ENCODE measurements at places on chromosomes 2 and 18. TPM values are rescaled to one million over a fixed set of nuclear protein-coding genes. Genes with fewer than 3 reads are reported as not detected.

GRCh38 chr2:138236142-138236541, 265.4 kb upstream of the SPOPL start:
- DNase-seq = no peak

CTDSP1 gene
- 45.7 TPM for total RNA-seq

DNA sequence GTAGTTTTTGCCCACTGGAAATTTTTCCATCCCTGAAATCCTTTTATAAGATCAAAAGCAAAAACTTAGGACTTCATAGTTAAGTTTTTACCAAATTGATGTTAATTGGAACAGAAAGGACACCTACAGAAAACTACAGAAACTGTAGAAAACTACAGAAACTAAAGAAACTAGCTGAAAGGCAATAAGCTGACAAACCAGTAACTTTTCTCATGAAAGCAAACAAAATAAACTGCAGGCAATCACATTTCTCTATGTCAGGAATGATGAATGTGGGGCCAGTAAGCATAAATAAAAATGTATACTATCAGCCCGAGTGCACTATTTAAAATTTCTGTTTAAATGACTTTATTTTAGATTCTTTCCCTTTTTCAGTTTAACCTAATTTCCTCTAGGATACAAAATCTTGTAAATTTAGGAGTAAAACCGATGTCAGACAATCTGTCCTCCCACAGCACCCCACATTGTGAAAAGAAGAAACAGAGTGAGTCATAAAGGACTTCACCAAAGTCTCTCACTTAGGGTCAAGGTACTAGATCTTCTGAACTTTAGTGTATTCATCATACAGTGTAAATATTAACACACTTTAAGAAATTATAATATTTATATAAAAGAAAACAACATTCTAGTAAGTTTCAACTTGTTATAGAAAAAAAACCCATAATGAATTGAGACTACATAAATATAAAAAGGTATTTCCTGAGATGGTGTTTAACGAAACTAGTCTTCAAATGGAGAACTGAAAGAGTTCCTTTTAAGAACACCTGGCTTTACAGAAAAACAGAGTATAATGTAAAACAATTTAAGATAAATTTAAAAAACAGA, 46.6 kb downstream of the USP40 start:
- no peak for DNase-seq

- no peak for DNase-seq
Observed at GRCh38 chr2:58476556-58476955, 235.4 kb upstream of the FANCL start.

GRCh38 chr18:1779587-1779986, 791.7 kb downstream of the METTL4 start:
- no peak for DNase-seq

GRCh38 chr2:219630770-219631405, 3.5 kb downstream of the SLC4A3 start:
- no peak for DNase-seq

DNA sequence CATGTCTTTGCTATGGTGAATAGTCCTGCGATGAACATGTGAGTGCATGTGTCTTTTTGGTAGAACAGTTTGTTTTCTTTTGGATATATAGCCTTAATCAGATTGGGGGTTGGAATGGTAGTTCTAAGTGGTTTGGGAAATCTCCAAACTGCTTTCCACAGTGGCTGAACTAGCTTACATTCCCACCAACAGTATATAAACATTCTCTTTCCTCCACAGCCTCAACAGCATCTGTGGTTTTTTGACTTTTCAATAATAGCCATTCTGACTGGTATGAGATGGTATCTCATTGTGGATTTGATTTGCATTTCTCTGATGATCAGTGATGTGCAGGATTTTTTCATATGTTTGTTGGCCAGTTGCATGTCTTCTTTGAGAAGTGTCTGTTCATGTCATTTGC, 112.2 kb upstream of the SESTD1 start:
- peak; percentile 72 for DNase-seq

DNA sequence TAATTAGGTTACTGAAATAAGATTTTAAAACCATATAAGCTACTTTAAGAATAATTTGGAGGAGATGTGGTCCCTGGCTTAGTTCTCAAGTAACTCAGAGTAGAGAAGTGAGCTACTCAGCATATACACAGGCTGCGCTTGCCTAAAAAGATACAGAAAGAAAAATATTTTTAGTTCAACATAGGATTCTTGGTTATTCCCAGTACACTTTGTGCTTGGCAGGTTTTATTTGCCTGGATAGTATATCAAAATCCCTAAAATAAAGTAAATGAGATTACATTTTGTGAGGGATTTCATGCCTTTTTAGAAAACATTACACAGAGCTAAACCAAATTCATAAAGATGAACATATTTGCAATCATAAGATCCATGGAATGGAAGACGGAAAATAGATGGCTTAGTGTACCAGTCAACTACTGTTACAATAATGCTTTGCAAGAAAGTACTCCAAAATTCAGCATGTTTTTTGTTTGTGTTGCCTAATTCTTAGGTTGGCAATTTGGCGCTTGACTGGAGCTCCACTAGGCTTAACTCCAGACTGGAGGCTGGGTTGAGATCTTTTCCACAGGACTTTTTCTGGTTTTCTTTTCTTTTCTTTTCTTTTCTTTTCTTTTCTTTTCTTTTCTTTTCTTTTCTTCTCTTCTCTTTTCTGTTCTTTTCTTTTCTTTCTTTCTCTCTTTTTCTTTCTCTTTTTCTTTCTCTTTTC, 600.5 kb upstream of the SYT4 start:
- DNase-seq = no peak

GRCh38 chr2:207663870-207664545, 38.8 kb upstream of the METTL21A start:
- no peak for DNase-seq

ELOA2 gene
- total RNA-seq = not detected

GRCh38 chr2:20573620-20574422, 77.1 kb downstream of the HS1BP3 start:
- no peak for DNase-seq

DNA sequence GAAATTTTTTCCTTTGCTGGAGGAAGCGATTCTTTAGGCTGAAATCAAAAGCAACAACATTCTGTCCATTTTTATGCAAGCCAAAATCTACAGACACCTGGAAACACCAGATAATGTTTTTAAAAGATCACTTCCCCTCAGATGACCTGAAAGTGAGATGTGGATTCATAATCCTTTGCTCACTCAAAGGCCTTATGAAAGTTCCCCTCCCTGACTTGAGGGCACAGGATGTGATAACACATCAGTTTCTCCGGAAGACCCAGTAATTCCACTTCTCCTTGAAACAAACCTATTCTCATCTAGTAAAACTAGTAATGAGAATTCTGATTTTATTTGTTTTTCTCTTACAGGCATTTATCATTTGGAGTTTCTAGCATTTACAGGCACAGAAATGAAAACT, 218.3 kb upstream of the RND3 start:
- DNase-seq = no peak

DNA sequence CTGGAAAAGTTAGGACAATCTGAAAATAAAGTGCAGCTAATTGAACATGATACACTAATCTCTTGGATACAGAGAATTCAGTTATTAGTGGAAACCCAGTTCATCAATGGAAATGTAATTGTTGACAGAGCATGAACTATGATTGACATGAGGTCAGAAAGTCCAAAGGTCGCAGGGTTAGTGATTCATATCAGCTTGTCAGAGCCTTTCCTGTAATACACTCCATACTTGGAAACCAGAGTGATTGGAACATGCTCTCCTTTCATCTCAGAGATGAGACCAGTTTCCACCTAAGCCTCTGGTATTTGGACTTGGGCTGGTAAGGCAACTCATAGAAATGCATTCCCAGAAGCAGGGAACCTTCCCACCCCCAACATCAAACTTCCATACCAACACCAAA, 8.5 kb upstream of the NCKAP5 start:
- no peak for DNase-seq

DNA sequence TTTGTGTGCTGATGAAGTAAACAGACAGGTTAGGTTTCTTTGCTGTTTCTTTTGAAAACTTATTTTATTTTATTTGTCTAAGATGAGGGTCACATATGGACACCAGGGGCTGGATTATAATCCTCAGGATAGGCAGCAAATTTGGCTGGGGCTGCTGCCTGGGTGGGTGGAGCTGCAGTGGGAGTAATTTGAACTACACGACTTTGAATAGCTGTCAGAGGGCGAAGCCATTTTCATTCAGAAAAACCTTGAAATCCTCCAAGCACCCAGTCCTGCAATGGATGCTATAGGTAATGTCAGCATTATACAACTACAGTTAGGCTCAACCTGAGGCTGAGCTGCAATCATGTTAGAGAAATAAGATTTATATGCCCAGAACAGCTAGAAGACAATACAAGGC, 16.6 kb downstream of the SETBP1 start:
- DNase-seq = no peak

Measured in SJSA1 (cell line).